RPMI7951 (cell line): ENCODE measurements at places on chromosomes 4 and X.

DNA sequence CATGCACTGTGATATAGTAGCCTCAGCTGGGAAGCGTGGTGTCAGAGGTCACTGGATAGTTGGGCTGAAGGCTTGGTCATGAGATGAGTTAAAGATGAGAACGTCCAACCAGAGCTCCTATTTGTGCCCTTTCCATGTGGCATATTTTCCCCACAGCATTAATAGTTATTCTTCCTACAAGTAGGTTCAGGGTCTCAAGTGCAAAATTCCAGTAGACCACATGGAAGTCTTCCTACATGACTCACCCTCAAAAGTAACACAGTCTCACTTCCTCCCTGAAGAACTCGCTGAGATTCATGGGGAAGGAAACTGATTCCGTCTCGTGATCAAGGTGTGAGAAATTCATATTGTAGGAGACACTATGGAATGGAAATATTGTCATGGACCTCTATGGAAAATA is 1212.5 kb upstream of the PRKX start:
- peak; percentile 19 for DNase-seq

DNA sequence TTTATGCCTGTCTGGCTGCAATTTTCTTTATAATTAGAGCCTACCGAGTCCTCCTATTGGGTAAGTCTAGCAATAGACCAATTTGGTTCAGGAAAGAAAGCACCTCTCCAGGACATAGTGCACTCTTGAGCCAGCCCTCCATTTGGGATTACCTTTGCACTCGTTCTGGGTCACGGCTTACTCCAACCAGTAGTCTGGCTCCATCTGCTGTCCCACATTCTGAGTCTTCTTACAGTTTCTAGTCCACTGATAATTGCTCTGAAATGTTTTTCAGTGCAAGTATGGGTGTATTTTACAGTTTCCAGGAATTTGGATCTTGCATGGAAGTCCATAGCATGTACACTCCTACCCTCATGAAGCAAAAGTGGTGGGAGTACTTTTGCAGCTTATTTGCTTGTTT is 34.8 kb upstream of the USP51 start:
- DNase-seq, result peak; percentile 1

GRCh38 chr4:117588771-117589170 is 445.5 kb upstream of the NDST3 start:
- DNase-seq, result no peak

- DNase-seq, result no peak
These were observed 1353.4 kb downstream of the PCDH7 start for GRCh38 chr4:32073542-32073941.

DNA sequence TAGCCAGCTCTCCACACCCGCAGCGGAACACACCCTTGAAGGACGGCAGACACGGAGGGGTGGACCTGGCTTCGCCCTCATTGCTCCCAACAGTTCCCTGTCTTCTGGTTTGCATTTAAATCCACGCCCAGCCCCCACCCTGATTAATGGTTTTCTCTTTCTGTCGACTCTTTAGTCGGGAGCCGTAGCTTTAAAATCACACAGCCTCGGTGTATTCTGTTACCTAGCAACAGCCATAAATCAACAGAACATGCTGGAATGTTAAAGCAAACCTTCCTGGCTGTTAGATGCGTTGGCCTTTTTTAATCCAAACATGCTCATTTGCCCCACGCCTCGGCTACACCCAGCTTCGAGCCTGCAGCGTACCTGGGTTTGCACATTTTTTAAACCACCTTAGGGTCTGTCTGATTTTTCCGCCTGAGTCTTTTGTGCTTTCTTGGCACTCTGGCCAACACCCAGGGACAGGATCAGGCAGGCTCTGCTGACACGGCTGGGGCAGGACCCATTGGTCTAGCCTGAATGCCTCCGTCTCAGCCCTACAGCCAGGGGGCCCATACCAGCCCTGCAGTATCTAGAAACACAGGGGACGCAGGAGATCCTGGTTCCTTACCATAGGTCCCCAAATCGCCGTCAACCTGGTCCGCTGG is 21.4 kb upstream of the PPP2R2C start:
- peak; percentile 12 for DNase-seq

DNA sequence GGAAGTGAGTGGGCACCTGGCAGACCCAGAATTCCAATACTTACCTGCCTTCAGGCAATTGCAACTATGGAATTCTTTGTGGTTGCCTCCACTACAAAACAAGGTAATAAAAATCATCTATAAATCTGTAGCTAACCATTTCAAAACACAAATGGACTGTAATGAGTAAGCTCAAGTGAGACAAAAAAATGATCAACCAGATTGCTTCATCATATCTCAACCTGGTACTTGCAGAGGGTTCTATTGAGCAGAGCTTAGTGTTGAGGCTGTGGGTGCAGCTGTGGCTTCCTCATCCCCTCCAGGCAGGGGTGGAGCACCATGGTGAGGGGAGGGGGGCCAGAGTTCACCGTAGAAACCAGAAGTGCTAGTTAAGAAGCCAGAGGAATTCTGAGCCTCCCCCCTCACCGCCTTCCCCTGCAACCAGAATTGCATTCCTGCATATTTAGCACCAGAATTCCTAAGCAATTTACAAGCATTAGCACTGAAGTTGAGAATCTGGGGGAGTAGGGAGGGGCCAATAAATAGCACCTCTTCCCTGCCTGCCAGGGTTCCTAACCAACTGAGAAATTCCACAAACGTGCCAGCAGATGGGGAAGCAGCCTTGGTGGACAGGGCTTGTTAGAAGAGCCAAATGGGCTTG is 11.5 kb downstream of the CTAG1A start:
- DNase-seq, result peak; percentile 74

DNA sequence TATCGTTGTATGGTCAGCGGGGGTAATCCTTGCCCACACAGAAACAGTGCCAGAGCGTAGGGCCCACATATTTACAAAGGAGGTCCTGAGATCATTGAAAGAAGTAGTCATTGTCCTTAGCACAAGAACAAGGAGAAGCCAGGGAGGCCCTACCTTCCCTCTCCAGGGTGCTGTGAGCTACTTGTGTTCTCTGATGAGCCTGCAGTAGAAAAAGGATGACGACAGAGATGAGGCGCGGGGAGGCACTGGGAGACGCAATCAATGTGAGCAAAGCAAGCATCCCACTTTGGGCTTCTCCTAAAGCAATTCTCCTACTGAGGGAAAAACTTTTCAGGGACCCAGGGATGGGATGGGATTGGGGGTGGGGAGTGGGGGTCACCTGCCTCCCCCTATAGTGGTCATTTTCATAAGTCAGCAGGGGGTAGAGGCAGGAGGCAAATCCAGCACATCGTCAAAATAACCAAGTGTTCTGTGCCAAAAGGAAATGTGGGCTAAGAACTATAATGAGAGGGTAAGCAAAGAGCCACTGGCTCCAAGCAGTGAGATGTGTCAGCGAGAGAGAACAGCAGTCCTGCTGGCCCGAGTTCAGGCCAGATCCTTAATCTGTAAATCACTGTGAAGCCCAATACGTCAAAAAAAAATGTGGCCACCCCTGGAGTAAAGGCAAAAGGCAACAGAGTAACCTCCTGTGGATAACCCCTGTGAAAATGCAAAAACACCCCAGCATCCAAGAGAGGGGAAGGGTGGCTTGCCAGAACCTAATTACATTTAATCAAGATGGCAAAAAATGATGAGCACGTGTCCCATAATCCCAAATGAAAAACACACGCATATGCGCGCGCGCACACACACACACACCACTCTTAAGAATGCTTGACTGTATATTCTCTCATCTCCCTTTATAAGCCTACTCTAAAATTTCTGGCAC is 136.6 kb upstream of the HHIP start:
- DNase-seq, result no peak

- no peak for DNase-seq
These were observed 374.1 kb downstream of the FAT4 start for GRCh38 chr4:125688841-125689240.

DNA sequence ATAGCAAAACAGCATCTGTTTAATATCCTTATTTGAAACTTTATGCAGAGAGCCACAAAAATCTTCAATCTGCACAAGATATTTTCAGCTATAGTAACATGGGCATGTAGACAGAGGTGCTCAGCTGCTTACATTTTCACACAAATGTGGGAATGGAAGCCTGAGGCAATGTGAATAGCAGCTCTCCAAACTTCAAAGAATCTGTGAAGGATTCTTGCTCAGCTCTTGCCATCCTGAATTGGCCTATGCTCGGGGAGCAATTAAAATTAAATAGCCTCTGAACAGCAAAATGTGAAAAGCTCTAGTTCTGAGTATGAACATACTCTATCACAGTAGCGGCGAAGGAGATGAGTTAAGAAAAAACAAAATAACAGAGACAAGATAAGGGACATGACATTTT is 1523.8 kb downstream of the PCDH7 start:
- DNase-seq, result no peak

DNA sequence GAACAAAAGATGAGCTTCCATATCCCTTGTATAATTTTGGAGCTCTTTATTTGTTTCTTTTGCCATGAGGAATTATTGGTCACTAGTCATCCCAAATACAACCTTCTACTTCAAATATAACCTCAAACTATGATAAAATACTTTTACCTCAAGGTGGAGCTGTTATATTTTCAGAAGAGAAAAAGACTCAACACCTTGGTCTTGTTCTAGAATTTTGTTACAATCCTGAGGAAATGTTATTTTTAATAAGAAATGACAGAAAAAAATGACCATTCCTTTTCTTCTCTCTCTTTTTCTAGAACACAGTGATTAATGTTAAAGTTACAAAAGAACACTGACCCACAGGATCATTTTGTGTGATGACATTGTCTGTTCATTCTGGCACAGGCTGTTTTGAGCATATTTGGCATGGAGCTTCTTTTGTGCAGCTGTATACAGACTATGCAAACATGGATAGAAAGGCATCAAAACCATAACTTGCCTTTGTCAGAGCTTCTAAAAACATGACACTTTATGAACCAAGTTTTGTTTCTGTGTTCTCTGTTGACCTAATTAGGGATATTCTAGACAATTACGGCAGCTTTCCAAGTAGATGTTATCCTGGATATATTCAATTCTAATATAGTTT is 159.6 kb upstream of the CTSO start:
- peak; percentile 2 for DNase-seq

GRCh38 chrX:110008011-110008635 is 5.2 kb downstream of the TMEM164 start:
- DNase-seq, result no peak

- DNase-seq, result peak; percentile 45
These were observed 50.5 kb upstream of the FAM9C start for GRCh38 chrX:13094828-13095341.
